Smooth muscle cell of the coronary artery (primary cell): ENCODE measurements at places on chromosomes 5 and 9. TPM values are rescaled to one million over a fixed set of nuclear protein-coding genes. Genes with fewer than 3 reads are reported as not detected.

Gene ARHGEF39
- total RNA-seq: 0.53 TPM in 1 of 2 replicates, not detected in the other

Gene FAM163B
- total RNA-seq: not detected in 2 replicates

Gene IL3
- not detected in 2 replicates for total RNA-seq

Gene GPR21
- total RNA-seq: 0.83 and 2.6 TPM in 2 replicates

Gene C7
- 15.8 and 132 TPM in 2 replicates for total RNA-seq

Gene LPAR1
- 26.2 and 105 TPM in 2 replicates for total RNA-seq

Gene PLCXD3
- total RNA-seq: 0.15 and 2.5 TPM in 2 replicates

Gene ST8SIA4
- 0.15 and 0.23 TPM in 2 replicates for total RNA-seq

Gene NADK2
- 28.1 and 33.1 TPM in 2 replicates for total RNA-seq

Gene UIMC1
- 17.9 and 21.9 TPM in 2 replicates for total RNA-seq

Gene C9
- total RNA-seq: 1.4 TPM in 1 of 2 replicates, not detected in the other

Gene CRB2
- total RNA-seq: not detected in 2 replicates

Gene PCBD2
- 2.2 and 3.6 TPM in 2 replicates for total RNA-seq

Gene DNAJC21
- total RNA-seq: 28.0 and 80.7 TPM in 2 replicates

Gene TMEM250
- total RNA-seq: 32.2 and 39.1 TPM in 2 replicates

Gene SGCD
- 7.0 and 24.2 TPM in 2 replicates for total RNA-seq

Gene PCDHGB2
- total RNA-seq: 1.6 and 2.0 TPM in 2 replicates

Gene FOXD4
- 0.08 and 0.23 TPM in 2 replicates for total RNA-seq

Gene CDX1
- 0.12 and 0.15 TPM in 2 replicates for total RNA-seq

Gene MAN2A1
- 28.2 and 50.9 TPM in 2 replicates for total RNA-seq

Gene BAAT
- total RNA-seq: not detected in 2 replicates

Gene PCDHGA10
- 2.6 and 4.2 TPM in 2 replicates for total RNA-seq

Gene FOXI1
- total RNA-seq: not detected in 2 replicates

Gene RARS1
- 87.9 and 147 TPM in 2 replicates for total RNA-seq

Gene TMEM252
- not detected in 2 replicates for total RNA-seq

Gene FBXO10
- total RNA-seq: 8.0 and 9.0 TPM in 2 replicates

Gene MARCHF6
- 42.5 and 105 TPM in 2 replicates for total RNA-seq

Gene CDC25C
- total RNA-seq: 2.3 TPM in 1 of 2 replicates, not detected in the other

Gene OLFM1
- total RNA-seq: 0.15 and 4.2 TPM in 2 replicates

Gene DBH
- not detected in 2 replicates for total RNA-seq

Gene C5orf46
- 59.5 TPM in 1 of 2 replicates, not detected in the other for total RNA-seq

Gene CDKN2A
- 19.0 and 44.6 TPM in 2 replicates for total RNA-seq

Gene GHR
- 2.0 and 4.4 TPM in 2 replicates for total RNA-seq

Gene MSMP
- not detected in 2 replicates for total RNA-seq

Gene PHYHD1
- total RNA-seq: 6.1 and 15.3 TPM in 2 replicates

Gene KIAA1958
- 0.68 and 0.82 TPM in 2 replicates for total RNA-seq

Gene LCP2
- total RNA-seq: not detected in 2 replicates

Gene RAPGEF6
- total RNA-seq: 24.4 and 68.1 TPM in 2 replicates

Gene INSYN2B
- total RNA-seq: 3.3 and 4.0 TPM in 2 replicates

Gene TARS1
- total RNA-seq: 126 and 316 TPM in 2 replicates

Gene C1QTNF2
- 0.23 and 0.35 TPM in 2 replicates for total RNA-seq

Gene SLC34A3
- not detected in 2 replicates for total RNA-seq

Gene VCAN
- total RNA-seq: 735 and 1,474 TPM in 2 replicates

Gene SLC6A18
- not detected in 2 replicates for total RNA-seq

Gene PDE6A
- total RNA-seq: under 0.01 TPM in 1 of 2 replicates, not detected in the other

Gene RAI14
- 125 and 131 TPM in 2 replicates for total RNA-seq

Gene FAM151B
- total RNA-seq: 4.2 and 8.2 TPM in 2 replicates

Gene SLC45A2
- total RNA-seq: 0.35 TPM in 1 of 2 replicates, not detected in the other

Gene ABLIM3
- 6.5 and 13.8 TPM in 2 replicates for total RNA-seq

Gene ACOT12
- not detected in 2 replicates for total RNA-seq

Gene PTPA
- total RNA-seq: 74.3 and 111 TPM in 2 replicates

Gene FGF10
- total RNA-seq: not detected in 2 replicates

Gene ADAMTS12
- 18.6 and 100 TPM in 2 replicates for total RNA-seq
